ENCODE measurements at places on chromosomes 1 and 21. TPM values are rescaled to one million over a fixed set of nuclear protein-coding genes. Genes with fewer than 3 reads are reported as not detected.

Gene PRMT6
- 16.8 TPM for total RNA-seq

Gene SPRR4
- not detected for total RNA-seq

DNA sequence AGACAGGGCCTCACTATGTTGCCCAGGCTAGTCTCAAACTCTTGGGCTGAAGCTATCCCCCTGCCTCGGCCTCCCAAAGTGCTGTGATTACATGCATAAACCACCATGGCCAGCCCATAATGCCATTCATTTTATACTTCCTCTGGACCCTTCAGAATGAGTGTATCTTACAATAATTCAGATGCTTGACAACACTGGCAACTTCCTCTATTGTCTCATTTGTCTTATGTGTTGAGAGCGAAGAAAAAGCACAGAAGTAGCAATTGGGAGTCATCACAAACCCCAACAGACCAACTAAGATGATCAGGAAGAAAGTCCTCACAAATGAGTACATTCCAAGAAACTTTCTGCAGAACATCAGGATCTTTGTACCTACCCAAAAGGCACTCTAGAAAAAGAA lies 191.9 kb downstream of the RERE start:
- no peak for DNase-seq

GRCh38 chr1:228982637-228983036 lies 247.4 kb downstream of the RHOU start:
- DNase-seq, result no peak

DNA sequence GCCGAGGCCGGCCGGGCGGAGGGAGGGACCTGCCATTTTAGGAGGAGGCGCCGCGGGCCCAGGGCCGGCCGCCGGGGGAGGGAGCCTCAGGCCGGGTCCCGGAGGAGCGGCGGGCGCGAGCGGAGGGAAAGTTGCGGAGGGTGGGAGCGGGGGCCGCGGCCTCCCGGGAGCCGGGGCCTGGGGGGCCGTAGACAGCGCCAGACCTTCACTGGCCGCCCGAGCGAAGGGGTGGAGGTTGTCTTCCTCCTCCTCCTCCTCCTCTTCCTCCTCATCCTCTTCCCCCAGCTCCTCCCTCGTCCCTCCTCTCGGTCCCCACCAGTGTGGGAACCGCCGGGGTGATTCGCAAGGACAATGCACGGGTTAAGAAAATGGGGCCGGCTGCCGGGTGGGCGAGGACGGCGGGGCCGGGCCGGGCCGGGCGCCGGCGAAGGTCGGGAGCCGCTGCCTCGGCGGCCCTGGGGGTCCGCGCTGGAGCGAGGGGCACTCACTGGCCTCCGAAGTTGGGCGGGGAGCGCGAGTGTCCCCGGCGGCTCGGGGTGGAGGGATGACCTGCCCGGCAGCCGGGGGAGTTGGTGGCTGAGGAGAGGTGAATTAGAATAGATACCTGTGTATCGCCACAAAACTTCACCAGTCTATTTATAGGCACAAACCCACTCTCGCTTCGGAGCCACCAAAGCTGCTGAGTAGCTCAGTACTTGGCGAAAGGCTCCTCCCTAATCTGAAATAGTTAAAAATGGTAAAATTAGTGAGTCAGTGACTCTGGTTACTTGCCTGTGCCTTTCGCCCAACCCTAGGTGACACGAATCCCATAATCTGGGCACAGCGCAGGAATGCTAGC lies 1.3 kb downstream of the DYRK1A start:
- peak; percentile 51 for DNase-seq
